NCI-H1417 treated with DMSO at 0.1 percent for 48 hours (cell line): ENCODE measurements at places on chromosomes 1 and 21.

GRCh38 chr1:4062992-4063391, 162.9 kb upstream of the C1orf174 start:
- DNase-seq: no peak

DNA sequence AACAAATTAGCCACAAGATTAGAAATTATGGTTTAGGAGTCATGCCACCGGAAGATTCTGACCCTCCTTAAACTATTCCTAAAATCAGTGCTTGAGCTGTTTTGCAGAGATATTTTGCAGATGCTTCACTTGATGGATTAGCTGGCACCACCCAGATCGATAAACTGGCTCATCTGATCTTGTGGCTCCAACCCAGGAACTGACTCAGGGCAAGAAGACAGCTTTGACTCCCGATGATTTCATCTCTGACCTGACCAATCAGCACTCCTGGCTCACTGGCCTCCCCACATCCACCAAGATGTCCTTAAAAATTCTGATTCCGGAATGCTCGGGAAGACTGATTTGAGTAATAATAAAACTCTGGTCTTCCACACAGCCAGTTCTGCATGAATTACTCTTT, 221.6 kb downstream of the RHOU start:
- no peak for DNase-seq

- no peak for DNase-seq
These were observed 1.8 kb upstream of the TBX15 start for GRCh38 chr1:118989878-118990378.

GRCh38 chr1:29062157-29062942, 61.4 kb downstream of the TMEM200B start:
- no peak for DNase-seq

- DNase-seq: no peak
These were observed 23.8 kb downstream of the PTPRF start for GRCh38 chr1:43554444-43554992.
